Chondrocyte (in vitro differentiated cells): ENCODE measurements at places on chromosomes 4 and X.

- no peak for DNase-seq
Observed at GRCh38 chrX:136034668-136035067, 49.4 kb downstream of the SLC9A6 start.

- DNase-seq = no peak
Observed at GRCh38 chr4:110618581-110619462, 4.1 kb downstream of the PITX2 start.

- no peak for DNase-seq
Observed at GRCh38 chr4:7872264-7872771, 67.3 kb downstream of the AFAP1 start.

GRCh38 chr4:6591781-6592180 lies 16.8 kb downstream of the MAN2B2 start:
- no peak for DNase-seq

GRCh38 chrX:120136840-120137239 lies 21.1 kb upstream of the RHOXF1 start:
- DNase-seq = no peak

GRCh38 chr4:142557239-142557801 lies 288.8 kb downstream of the INPP4B start:
- DNase-seq = no peak

- DNase-seq = no peak
Observed at GRCh38 chr4:89146196-89146595, 34.9 kb downstream of the TIGD2 start.

GRCh38 chrX:147838465-147839131 lies 73.1 kb upstream of the FMR1 start:
- no peak for DNase-seq

DNA sequence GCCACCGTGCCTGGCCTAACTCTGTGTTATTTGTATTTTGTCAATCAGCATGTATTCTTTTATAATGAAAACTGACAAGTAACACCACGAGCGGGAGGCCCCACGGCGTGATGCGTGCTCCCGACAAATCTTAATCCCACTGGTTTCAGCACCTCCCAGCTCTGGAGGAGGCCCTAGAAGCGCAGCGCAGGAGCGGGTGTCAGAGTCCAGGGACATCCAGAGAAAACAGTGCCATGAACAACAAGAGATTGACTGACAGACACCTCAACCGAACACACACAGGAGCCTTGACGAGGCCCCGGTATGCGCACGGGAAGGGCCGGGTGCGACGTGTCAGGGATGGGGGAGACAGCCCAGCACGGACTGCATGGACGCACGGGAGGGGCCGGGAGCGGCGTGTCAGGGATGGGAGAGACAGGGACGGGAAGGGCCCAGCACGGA lies 23.0 kb downstream of the GAK start:
- DNase-seq = peak; percentile 69

DNA sequence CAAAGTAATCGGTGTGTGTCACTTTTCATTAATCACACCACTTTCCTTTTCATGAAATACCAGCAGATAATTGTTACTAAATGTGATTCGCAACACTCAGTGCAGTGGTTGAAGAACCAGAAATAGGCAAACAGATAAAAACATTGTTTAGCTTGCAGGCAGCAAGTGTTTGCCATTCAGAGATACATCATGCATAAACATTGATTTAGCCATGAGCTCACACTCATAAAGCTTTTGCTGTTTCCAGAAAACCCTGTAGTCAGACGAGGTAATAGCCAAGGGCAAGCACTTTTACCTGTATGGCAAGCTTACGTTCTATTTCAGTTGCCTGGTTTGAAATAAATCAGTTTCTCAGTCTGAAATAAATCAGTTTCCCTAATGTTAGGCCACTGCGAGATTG lies 542.0 kb upstream of the TENM3 start:
- DNase-seq = no peak

- no peak for DNase-seq
Observed at GRCh38 chrX:11188664-11189063, 77.5 kb downstream of the HCCS start.

GRCh38 chrX:75038925-75039324 lies 113.7 kb upstream of the NEXMIF start:
- no peak for DNase-seq

DNA sequence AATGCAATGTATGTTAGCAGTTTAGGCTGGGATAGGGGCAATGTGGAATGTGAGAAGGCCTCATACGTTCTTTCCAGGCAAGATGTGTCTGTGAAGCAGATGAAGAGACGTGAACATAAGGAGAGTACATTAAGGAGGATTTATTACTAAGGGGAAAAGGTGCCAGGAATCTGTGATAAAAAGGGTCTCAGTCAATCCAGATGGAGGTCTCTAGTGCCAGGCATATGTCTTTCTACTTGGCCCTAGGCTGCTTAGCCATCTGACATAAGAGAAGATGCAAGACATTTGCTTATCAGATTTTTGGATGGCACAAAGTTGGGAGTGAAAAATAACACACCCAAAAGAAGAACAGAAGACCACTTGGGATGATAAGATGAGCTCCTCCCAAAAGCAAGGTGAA lies 93.0 kb upstream of the PRKG2 start:
- DNase-seq = no peak

- DNase-seq = no peak
Observed at GRCh38 chr4:26080870-26081628, 167.0 kb downstream of the SMIM20 start.

GRCh38 chr4:31964685-31965084 lies 1244.5 kb downstream of the PCDH7 start:
- DNase-seq = no peak
